ENCODE measurements at places on chromosomes 6 and 20.

- DNase-seq, result no peak
Measured at GRCh38 chr6:22774129-22774528, 204.8 kb downstream of the HDGFL1 start.

- no peak for DNase-seq
Measured at GRCh38 chr20:57211406-57211805, 55.0 kb downstream of the BMP7 start.

DNA sequence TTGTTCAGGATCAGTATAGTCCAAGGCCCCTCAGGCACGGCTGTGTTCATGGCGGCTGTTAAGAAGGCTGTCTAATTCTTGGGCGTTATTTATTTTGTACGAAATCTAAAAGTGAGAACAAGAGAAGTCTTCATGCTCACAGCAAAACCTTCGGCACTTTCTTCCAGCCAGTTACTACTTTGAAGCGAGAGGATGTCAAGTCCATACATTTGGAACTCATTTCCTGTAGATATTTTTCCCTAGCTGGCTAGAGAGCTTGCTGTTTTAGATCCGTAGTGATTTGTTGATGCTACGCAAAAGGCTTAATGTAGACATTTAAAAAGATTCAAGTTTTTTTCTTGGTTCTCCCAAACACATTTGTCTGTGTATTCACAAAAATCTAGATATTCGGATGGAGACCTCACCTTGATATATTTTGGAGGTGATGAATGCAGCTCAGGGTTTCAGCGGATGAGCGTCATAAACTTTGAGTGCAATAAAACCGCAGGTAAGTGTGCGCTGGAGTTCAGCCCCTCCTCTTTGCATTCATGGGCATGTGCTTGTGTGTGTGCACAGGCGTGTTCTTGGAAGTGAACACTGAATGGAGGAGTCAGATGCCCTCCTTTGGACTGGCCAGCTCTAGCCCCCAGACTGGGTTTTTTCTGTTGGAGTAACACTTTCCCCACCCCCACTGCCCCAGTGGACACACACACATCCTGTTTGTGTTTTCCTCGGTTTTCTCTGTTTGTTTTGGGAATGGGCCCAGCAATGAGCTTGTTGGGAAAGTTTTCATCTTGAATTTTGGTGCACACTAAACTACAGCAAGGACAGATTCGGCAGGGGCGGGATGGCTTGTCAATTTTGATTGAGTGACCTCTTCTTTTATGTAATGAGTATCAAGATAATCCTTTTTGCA is 65.4 kb downstream of the IGF2R start:
- no peak for DNase-seq

DNA sequence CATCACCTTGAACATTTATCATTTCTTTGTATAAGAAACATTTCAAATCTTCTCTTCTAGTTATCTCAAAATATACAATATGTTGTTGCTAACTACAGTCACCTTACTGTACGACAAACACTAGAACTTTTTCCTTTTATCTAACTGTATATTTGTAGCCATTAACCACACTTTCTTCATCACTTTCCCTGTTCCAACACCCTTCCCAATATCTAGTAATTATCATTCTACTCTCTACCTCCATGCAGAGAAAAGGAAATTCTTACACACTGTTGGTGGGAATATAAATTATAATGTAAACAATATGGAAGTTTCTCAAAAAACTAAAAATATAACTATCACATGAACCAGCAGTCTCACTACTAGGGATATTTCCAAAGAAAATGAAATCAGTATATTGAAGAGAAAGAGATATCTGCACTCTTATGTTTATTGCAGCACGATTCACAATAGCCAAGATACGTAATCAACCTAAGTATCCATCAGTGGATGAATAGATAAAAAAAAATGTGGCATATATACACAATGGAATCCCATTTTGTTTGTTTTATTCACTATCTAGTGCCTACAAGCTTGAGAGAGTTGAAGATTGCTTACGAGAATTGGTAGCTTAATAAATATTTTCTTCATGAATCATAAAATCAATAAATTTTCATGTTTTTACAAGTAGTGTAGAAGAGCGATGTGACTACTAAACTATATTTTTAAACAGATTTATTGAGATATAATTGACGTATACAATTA is 2.4 kb downstream of the RHAG start:
- no peak for DNase-seq

- no peak for DNase-seq
Measured at GRCh38 chr6:73866305-73866704, 170.3 kb downstream of the CD109 start.

GRCh38 chr6:146990284-146990683 is 213.9 kb upstream of the STXBP5 start:
- no peak for DNase-seq

- no peak for DNase-seq
Measured at GRCh38 chr6:43428874-43429273, 1.5 kb downstream of the ABCC10 start.

GRCh38 chr6:170004585-170005210 is 253.3 kb downstream of the ERMARD start:
- no peak for DNase-seq

DNA sequence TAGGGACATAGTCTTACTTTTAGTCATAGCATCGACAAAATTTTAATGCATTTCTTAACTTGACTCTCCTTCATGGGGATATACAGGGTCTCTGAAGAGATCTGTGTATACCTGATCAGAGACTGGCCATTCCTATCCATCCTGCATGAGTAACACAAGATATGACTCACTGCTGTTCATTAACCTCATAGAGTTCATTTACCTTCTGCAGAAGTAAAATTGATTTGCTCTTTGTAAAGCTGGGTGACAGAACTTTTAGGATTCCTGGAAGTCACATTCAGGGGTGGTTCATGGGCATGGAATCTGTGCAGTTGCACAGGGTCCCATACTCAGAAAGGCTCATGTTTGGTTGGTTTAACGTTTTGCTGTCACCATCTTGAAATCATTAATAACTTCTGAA is 53.2 kb downstream of the PDE7B start:
- DNase-seq, result no peak

- no peak for DNase-seq
Measured at GRCh38 chr20:47887477-47888080, 102.3 kb upstream of the SULF2 start.

DNA sequence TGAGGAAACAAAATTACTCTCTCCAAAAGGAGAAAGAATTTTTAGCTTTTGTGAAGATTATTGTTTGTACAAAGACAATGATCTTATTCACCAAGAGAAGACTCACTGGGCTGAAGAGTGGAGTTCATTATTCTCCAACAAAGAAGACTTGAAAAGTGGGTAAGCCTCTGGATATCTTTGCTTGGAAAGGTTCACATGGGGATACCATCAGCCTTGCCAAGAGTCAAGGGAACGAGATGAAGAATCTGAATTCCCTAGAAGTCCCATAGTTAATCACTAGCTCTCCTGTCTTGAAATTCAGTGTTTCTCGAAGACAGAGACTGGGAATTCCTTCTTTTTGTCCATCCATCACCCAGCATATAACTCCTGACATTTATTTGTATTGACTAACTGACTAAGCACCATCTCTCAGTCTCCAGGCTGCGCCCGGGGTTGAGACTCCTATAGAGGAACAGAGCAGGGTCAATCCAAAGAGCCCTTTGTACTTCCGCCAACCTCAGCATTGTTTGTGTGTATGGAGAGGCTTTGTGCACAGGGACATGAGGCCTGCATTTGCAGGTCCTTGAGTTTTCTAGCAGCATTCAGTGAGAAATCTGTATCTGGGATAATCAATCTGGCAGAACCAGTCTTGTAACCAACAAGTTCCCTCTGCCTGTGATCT is 461.9 kb downstream of the KIF16B start:
- DNase-seq, result no peak

- no peak for DNase-seq
Measured at GRCh38 chr20:50690650-50691572, at the start of gene RIPOR3. TSS of gene RIPOR3 (minus strand) at chr20:50691542. CDS start at chr20:50691128, 414 bp downstream.

GRCh38 chr20:35368666-35369423 is 42.9 kb downstream of the UQCC1 start:
- DNase-seq, result no peak

GRCh38 chr6:115456848-115457247 is 603.8 kb downstream of the FRK start:
- no peak for DNase-seq

Measured in LNCaP clone FGC (cell line).